ENCODE measurements at places on chromosomes 16 and 17. TPM values are rescaled to one million over a fixed set of nuclear protein-coding genes. Genes with fewer than 3 reads are reported as not detected.

The KCNJ16 gene
- not detected for total RNA-seq

The C17orf67 gene
- total RNA-seq: 0.83 TPM

The CCDC144A gene
- 0.22 TPM for total RNA-seq

The KRTAP4-9 gene
- total RNA-seq: not detected

The TMEM88 gene
- 14.7 TPM for total RNA-seq

The SHCBP1 gene
- total RNA-seq: 0.54 TPM

The EVPLL gene
- total RNA-seq: not detected

The CCL2 gene
- total RNA-seq: 42.3 TPM

The KRT9 gene
- total RNA-seq: not detected

The KRT33B gene
- not detected for total RNA-seq

The EPOP gene
- total RNA-seq: 2.3 TPM

The TBC1D3I gene
- total RNA-seq: 0.38 TPM

The MMP2 gene
- 83.8 TPM for total RNA-seq

The NECAB2 gene
- total RNA-seq: 2.5 TPM

GRCh38 chr17:50559674-50560184 lies 786 bp upstream of the CACNA1G start:
- DNase-seq: no peak

- DNase-seq: no peak
Observed at GRCh38 chr16:13176711-13177110, 275.3 kb downstream of the SHISA9 start.

- DNase-seq: peak; percentile 89
Observed at GRCh38 chr16:3074860-3075522, 9.6 kb downstream of the IL32 start.

- DNase-seq: no peak
Observed at GRCh38 chr16:23691483-23692189, 12.9 kb downstream of the PLK1 start.

DNA sequence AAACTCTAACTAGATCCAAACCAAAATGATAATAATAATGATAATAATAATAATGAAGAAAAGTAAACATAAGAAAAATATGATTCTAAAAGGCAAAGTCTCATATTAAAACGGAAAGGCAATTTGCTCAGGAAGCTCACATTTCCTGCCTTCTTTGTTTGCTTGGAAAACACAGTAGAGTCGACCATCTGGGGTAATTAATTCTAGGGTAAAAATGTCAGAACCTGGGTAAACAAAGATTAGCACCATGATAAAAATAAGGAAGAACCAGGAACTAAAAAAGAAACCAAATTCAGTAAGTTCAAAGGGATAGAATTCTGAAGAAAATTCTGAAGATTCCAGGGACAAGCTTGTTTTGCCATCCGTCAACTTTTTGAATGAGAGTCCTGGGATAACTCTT lies 16.2 kb downstream of the KRABD2 start:
- no peak for DNase-seq

DNA sequence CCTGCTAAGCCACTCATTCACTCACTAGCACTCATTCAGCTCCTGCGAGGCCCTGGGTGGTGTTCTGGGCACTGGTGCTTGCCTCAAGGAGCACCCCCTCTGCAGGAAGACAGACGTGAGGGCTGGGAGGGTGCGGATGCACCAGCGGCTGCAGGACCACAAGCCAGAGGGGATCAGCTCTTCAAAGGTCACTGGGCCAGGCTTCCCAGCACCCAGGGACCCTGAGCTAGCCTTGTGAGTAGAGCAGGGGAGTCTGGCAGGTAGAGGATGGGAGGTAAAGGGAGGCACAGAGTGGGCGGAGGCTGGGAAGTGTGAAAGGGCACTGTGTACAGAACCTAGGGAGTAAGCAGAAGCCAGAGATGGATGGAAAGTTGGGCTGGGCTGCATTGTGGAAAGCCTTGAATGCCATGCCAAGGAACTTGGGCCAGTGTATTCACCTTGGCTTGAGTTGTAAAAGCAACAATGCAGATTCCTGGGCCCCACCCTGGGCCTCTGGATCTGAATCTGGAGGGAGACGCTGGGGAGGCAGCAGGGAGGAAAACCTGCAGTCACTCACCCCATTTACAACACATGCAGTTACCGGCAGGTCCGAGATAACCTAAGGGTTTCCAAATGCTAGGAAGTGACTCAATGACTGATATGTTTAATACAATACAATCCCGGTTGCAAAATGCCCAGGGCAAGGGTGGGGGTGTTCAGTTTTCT lies 1.7 kb downstream of the IL4R start:
- DNase-seq: peak; percentile 85

- peak; percentile 78 for DNase-seq
Observed at GRCh38 chr17:33234930-33235685, 58.0 kb downstream of the ASIC2 start.

- no peak for DNase-seq
Observed at GRCh38 chr16:66740010-66740409, 11.4 kb downstream of the DYNC1LI2 start.

DNA sequence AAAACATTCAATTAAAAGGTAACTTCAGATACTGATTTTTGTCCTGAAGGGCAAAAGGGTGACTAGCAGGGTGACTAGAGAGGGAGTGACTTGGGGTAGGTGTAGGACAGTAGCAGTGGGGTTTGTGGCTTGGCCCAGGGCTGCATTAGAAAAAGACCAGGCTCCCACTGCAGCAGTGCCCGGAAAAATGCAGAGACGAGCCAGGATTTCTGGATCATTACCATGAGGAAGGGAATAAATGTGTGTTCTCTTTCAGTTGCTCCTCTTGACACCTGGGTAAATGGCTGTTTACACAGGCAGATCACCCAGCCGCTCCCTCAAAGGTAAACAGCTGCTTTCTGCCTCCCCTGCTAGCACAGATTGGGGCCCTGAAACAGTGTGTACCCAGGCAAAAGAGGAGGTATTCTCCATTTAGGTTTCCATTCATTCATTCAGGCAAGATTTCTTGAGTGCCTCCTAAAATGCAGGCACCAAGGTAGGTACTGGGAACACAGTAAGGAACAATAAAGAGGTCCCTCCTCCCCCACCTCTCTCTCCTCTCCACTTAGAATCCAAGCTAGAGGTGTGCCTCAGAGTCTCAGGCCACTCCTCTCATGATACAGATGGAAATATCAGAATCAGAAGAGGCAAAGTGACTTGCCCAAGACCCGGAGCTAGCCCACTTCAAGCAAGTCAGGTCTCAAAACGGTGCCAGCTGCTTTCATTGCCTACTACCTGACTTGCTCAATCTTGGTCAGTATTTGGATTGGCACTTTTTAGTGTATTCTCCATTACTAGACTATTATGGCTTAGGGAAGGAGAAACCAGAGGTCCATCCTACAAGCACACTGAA lies 15.2 kb upstream of the TOX3 start:
- DNase-seq: no peak

DNA sequence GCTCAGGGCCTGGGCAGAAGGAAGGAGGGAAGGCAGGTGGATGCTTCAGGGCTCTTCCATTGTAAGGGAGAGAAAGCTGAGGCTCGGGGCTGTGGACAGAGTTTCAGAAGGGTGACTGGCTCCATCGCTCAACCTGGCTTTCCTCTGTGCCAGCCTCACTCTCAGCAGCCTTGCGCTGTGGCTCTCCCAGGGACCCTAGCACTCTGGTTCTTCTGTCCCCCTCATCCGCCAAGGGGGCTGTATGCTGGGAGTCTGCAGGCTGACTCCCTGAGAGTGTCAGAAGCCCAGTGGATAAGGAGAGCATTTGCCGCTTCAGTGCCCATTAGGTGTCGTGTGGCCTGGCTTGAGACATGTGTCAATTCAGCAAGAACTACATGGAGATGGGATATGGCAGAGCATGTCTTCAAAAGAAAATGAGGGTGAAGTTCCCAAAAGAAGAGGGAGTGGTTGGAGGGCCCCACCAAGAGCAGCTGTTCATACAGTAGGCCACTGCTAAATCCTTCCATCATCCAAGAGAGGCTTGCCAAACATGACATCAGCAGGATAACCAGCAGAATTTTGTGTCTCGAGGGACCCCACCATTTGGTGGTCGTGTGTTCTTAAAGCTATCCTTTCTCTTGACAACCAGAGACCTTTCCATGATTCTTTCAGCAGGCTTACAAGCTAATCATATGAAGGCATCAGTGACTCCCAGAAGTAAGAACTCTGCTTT lies 148.2 kb downstream of the IRX5 start:
- DNase-seq: no peak

- no peak for DNase-seq
Observed at GRCh38 chr17:82317394-82318168, at the start of gene CD7. TSS of gene CD7 (minus strand) at chr17:82317608. CDS start at chr17:82317495, 113 bp downstream.

GRCh38 chr17:7323731-7324437 lies 5.3 kb downstream of the NEURL4 start:
- no peak for DNase-seq

DNA sequence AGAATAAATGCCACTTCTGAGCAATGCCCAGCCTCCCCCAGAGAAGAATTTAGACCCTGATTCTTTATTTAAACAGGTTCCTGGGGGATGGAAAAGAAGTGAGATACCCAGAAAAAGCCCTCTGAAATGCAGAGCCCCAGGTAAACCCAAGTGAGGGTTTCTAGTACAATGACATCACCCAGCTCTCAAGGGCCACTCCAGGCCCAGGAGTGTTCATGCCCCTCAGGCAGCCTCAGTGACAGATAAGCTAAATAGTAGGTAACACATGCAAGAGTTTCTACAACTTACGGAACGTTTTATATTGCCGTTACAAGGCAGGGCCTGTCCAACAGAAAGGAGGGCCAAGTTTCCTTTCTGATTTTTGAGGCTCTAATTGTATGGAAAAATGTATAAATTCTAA lies 683.7 kb upstream of the SALL1 start:
- no peak for DNase-seq

GRCh38 chr16:74999609-75000480 lies 1.0 kb downstream of the ZNRF1 start:
- peak; percentile 78 for DNase-seq

GRCh38 chr17:47693731-47694580 lies at the start of gene TBKBP1:
TSS of gene TBKBP1 (plus strand) at chr17:47694161. CDS start at chr17:47696113, 1,952 bp downstream.
- DNase-seq: peak; percentile 84

GRCh38 chr17:50087912-50088405 lies 7.2 kb upstream of the PDK2 start:
- DNase-seq: no peak

DNA sequence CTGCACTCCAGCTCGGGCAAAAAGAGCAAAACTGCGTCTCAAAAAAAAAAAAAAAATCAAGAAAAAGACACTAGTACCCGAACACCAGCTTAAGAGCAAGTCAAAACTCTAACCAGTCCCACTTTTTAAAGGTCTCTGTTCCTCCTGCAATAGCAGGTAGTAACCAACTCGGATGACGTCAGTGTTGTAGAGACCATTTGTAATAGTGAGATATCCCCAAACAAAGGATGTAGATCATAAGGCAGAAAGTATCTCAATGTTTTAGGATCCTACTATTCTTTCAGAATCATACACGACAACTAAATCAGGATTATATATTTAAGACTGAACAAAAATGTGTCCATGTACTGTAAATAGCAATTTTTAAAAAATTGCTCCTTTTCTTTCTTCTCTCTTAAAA lies 2.4 kb downstream of the JPT1 start:
- DNase-seq: no peak

- DNase-seq: no peak
Observed at GRCh38 chr17:42783062-42783790, 2.8 kb downstream of the WNK4 start.

DNA sequence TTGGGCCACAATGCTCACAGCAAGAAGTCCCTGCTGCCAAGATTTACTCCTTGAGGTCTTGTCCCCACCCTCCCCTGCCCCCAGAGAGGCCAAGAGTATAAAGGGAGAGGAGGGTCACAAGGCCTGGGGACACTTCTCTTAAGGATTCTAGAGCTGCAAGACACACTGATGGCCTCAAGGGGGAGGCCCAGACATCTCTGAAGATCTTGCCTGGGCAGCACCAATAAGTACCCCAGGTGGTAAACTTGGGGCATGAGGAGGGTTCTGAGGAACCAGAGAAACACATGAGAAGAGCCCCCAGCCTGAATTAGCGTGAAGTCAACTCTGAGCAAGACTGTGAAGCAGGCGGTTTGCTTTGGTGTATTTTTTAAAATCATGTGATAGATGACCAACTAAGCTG lies 26.8 kb upstream of the MTMR4 start:
- no peak for DNase-seq

- no peak for DNase-seq
Observed at GRCh38 chr17:47851764-47852112, 775 bp upstream of the SP6 start.

DNA sequence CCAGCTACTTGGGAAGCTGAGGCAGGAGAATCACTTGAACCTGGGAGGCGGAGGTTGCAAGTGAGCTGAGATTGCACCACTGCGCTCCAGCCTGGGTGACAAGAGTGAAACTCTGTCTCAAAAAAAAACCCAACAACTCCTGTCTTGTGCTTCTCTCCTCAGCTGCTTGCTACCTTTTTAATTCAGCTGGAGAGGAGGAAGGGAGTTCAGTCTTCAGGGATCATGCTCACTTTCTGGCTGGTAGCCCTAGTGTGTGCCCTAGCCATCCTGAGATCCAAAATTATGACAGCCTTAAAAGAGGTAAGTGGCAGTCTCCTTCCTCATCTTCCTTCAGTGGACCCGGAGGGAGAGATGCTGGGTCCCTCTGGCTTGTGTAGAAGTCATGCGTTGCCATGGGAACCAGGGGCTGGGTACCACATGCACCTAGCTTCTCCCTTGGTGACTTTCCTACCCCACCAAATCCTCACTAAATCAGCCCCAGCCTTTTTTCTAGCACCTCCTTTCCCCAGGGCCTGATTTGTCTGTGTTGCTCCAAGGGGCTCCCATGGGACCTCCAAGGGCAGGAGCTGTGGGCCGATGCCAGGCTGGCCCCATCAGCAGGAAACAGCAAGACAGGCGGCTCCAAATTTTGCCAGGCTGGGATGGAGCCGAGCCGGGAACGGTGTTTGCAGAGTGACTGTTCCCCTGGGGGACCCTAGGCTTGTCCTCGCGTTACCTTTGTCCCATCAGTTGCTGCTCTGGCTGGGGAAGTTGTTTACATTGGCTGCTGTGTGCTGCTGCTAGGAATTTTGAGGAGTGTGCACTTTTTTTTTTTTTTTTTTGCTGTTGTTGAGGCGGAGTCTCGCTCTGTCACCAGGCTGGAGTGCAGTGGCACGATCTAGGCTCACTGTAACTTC lies 65.2 kb downstream of the ABCC1 start:
- no peak for DNase-seq

DNA sequence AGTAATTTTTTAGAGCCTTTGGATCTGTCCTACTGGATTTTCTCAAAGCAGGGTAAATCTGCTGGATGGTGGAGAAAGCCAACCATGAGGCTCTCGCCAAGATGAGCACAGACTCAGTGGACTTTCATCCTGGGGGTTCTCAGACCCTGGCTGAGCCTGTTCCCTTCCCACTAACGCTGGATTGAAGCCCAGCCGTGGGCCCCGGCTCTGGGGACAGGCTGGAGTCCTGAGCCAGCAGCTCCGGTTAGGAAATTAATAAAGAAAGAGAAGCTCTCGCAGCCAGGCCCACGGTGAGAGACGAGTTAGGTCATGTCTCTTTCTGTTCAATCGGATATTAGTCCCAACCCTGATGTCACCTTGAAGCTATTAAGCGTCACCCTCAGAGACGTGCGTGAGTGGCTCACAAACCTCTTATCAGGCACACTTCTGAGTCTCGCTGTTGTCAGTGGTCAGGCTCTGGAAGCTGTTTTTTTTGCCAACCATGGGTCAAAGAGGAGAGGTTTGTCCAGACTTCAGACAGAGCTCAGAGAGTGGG lies 27.1 kb downstream of the MEOX1 start:
- DNase-seq: no peak

GRCh38 chr17:19338031-19338990 lies 24.2 kb downstream of the B9D1 start:
- DNase-seq: no peak

Data from cardiac septum (tissue), 1 donor.